ENCODE measurements at places on chromosomes 13 and 19. TPM values are rescaled to one million over a fixed set of nuclear protein-coding genes. Genes with fewer than 3 reads are reported as not detected.
A peak's percentile ranks its signal among the peaks of the same experiment; 100 is the strongest.

DNA sequence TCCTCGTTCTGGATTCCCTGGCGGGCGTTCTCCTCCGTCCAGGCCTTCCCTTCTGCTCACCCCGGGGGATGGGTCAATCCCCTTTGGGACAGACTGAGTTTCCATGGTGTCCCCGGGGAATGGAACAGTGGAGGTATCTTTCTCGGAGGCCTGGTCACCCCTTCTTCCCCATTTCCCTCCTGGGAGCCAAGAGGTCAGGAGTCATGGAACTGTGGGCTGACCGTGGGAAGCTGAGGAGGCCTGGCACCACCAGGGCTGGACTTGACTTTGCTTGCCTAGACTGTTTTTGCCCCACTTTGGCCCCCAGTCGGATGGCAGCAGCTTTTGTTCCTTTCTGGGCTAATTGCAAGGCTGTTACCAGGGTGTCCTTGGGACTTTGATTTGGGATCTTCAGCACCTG is 2.0 kb downstream of the NACC1 start:
- no peaks in the 10 kb centered on the region for H3K27me3 ChIP-seq
- peaks cover 21% of the 10 kb centered on the region for H3K36me3 ChIP-seq

DNA sequence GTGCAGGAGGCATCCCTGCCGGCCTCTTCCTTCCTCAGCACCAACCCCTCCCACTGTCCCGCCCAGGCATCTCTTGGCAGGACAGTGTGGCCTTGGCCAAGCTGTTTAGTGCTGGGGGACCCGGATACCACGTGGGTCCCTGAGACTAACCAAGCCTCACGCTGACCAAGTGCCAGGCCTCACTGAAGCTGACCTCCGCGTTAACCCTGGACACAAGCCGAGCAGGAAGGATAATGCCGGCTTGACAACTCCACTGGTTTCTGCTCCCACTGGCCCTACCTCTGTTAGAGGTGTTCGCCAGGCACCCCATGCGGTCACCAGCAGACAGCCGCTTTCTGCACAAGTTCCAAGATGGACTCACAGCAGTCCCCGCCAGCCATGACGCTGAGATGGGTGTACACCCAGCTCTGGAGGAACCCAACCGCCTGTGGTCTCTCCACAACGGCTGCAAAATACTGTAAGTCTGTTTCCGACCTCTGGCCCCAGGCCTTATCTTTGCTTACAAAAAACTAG is 12.4 kb downstream of the GRTP1 start:
- H3K36me3 ChIP-seq = peaks cover 6% of the 10 kb centered on the region
- H3K4me1 ChIP-seq = no peaks in the 10 kb centered on the region
- DNase-seq = no peak
- H3K27me3 ChIP-seq = no peaks in the 10 kb centered on the region
- H3K4me3 ChIP-seq = no peak overlapping the region

DNA sequence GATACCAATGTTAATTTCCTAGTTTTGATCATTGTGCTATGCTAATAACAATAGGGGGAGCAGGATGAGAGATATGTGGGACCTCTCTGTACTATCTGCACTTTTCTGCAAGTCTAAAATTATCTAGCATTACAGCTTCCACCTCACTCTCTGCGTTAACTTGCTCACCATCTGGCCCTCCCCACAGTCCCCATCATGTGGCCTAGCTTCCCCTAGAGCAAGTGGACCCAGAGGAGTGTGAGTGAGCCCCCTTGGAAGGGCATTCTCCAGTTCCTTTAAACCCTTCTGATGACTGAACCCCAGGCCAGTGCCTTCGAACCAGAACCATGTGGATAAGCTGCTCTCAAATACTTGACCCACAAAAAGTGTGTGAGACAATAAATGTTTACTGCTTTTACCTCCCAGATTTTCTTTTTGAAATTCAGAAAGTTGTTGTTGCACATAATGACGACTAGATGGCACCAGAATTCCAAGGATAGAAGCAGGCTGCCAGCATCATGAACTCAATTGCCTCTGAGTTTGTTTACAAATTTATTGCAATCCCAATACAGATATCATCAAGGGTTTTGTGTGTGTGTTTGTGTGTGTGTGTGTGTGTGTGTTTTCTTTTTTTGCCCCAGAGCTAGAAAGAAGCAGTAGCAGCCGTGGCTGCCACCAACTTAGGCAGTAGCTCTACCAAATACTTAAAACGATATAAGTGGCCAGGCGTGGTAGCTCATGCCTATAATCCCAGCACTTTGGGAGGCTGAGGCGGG is 49.0 kb upstream of the ZNF780A start:
- no peaks in the 10 kb centered on the region for H3K4me1 ChIP-seq
- peaks cover 31% of the 10 kb centered on the region for H3K27me3 ChIP-seq
- H3K4me3 ChIP-seq = no peak overlapping the region
- no peaks in the 10 kb centered on the region for H3K36me3 ChIP-seq

DNA sequence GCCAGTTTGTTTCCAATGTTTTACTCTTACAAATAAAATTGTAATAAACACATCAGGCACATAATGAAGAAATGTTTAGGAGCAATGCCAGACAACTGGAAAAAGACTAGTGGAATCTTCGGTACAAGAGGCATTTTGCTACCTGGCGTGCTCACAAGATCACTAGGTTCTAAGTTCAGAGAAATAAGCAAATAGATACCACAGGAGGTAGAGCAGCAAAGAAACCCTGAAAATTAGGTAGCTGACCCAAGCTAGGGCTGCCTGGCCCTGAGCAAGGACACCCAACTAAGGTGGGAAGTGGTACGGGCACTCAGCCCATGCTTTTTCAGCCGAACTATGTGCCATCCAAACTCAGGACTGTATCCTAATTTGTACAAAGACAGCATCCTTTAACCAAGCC is 32.2 kb upstream of the TPP2 start:
- no peak overlapping the region for H3K27ac ChIP-seq
- no peaks in the 10 kb centered on the region for H3K4me1 ChIP-seq
- peaks cover 71% of the 10 kb centered on the region for H3K27me3 ChIP-seq
- H3K4me3 ChIP-seq = no peak overlapping the region
- no peaks in the 10 kb centered on the region for H3K36me3 ChIP-seq
- no peak for DNase-seq

- no peak within 1 kb of the TSS for H3K27ac ChIP-seq
- H3K36me3 ChIP-seq = no peaks in the 10 kb centered on the region
- no peak within 1 kb of the TSS for H3K4me3 ChIP-seq
- no peaks in the 10 kb centered on the region for H3K27me3 ChIP-seq
These were observed at the start of gene BST2 for GRCh38 chr19:17405250-17406045. BST2 (minus strand) TSS chr19:17405630; CDS start chr19:17405575, 55 bp downstream.

DNA sequence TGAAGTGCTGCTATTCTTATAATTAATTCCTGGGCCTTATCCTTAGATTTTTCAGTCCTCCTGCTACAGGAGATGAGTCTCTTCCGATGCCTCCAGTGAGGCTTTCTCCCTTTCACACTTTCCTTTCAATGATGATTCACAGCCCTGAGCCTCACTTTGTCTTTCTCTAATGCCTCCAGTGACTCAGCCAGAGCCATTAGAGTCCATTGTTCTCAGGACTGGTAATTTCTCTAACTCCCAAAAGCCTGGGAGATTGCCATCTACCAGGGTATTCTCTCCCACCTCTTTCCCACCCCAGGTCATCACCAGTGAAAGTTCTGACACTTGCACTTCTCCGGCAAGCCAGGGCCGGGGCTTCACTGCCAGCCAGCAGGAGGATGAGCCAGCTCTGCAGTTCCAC is 49.6 kb upstream of the ARGLU1 start:
- H3K36me3 ChIP-seq = no peaks in the 10 kb centered on the region
- DNase-seq = peak; percentile 53
- no peak overlapping the region for H3K27ac ChIP-seq

- no peaks in the 10 kb centered on the region for H3K27me3 ChIP-seq
- H3K4me3 ChIP-seq = no peak overlapping the region
- no peaks in the 10 kb centered on the region for H3K4me1 ChIP-seq
- H3K27ac ChIP-seq = no peak overlapping the region
- DNase-seq = no peak
These were observed 1965.6 kb upstream of the PCDH20 start for GRCh38 chr13:63381078-63381859.

- H3K27ac ChIP-seq = no peak overlapping the region
- no peak for DNase-seq
- no peaks in the 10 kb centered on the region for H3K36me3 ChIP-seq
- peaks cover 70% of the 10 kb centered on the region for H3K4me1 ChIP-seq
- no peak overlapping the region for H3K4me3 ChIP-seq
These were observed 73.5 kb upstream of the IRS2 start for GRCh38 chr13:109859898-109860297.

GRCh38 chr13:112905086-112905485 is 63.9 kb upstream of the MCF2L start:
- H3K27ac ChIP-seq = no peak overlapping the region
- H3K36me3 ChIP-seq = no peaks in the 10 kb centered on the region
- H3K4me1 ChIP-seq = no peaks in the 10 kb centered on the region
- peaks cover 98% of the 10 kb centered on the region for H3K27me3 ChIP-seq
- no peak for DNase-seq

DNA sequence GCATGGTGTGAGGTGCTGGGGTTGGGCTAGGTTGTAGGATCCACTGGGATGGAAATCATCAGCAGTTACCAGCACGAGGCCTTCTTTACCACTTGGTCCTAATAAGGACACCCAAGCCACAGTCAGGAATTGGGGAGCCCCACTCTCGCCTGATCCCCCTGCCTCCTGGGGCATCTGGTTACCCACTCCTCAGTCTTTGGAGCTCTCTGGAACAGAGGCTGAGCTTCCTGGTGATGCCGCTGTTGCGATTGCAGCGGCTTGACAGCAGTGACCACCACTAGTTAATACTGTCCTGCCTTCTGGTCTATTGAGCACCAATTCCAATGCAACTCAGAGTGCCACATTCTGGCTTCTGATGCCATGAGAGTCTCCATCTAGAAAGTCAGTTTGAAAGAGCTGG is 13.5 kb downstream of the TMEM272 start:
- H3K27ac ChIP-seq = no peak overlapping the region
- H3K36me3 ChIP-seq = no peaks in the 10 kb centered on the region
- H3K27me3 ChIP-seq = peaks cover 82% of the 10 kb centered on the region
- DNase-seq = no peak

GRCh38 chr19:10998045-10998533 is 37.3 kb downstream of the SMARCA4 start:
- peaks cover 30% of the 10 kb centered on the region for H3K36me3 ChIP-seq
- H3K27me3 ChIP-seq = no peaks in the 10 kb centered on the region
- DNase-seq = no peak
- H3K4me1 ChIP-seq = no peaks in the 10 kb centered on the region
- H3K4me3 ChIP-seq = no peak overlapping the region

DNA sequence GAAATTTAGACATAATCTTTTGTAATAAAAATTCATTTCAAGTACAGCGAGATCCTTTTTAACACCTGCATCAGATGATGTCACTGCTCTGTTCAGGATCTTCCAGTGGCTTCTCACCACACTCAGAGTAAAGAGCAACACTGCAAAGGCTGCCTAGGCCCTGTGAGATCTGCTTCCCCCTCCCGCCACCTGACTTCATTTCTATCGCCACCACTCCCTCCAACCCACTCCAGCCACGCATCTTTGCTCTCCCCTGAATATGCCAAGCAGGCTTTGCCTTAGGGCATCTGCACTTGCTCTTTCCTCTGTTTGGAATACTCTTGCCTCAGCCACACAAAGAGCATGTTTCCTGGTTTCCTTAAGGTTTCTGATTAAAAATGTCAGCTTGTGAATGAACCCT is 58.3 kb downstream of the MBNL2 start:
- H3K36me3 ChIP-seq = peaks cover 53% of the 10 kb centered on the region
- DNase-seq = peak; percentile 33
- no peak overlapping the region for H3K4me3 ChIP-seq

- H3K4me3 ChIP-seq = no peak overlapping the region
- H3K4me1 ChIP-seq = no peaks in the 10 kb centered on the region
- no peak overlapping the region for H3K27ac ChIP-seq
- peaks cover 16% of the 10 kb centered on the region for H3K27me3 ChIP-seq
- no peak for DNase-seq
These were observed 6.7 kb upstream of the SHC2 start for GRCh38 chr19:467554-467953.

GRCh38 chr19:5889288-5889971 is 14.2 kb downstream of the NDUFA11 start:
- no peak overlapping the region for H3K4me3 ChIP-seq
- no peaks in the 10 kb centered on the region for H3K36me3 ChIP-seq
- H3K27ac ChIP-seq = no peak overlapping the region

DNA sequence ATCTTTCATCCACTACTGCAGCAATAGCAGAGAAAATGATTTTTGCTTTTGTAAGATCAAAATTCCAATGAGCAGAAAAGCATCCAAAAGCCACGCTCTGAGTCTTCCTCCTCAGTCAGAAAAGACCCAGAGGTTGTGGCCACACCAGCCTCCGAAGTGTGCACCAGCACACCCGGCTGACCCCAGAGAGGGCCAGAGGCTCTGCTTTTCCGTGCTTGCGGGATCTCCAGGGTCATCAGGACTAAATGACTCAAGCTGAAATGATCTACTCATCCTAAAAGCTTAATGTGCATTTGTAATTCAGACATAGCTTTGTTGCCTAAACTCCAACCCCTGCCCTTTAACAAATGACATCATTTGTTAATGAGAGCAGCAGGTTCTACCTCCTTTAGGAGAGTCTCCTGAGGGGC is 16.5 kb downstream of the RXFP2 start:
- no peak overlapping the region for H3K4me3 ChIP-seq
- no peaks in the 10 kb centered on the region for H3K36me3 ChIP-seq
- H3K4me1 ChIP-seq = no peaks in the 10 kb centered on the region

DNA sequence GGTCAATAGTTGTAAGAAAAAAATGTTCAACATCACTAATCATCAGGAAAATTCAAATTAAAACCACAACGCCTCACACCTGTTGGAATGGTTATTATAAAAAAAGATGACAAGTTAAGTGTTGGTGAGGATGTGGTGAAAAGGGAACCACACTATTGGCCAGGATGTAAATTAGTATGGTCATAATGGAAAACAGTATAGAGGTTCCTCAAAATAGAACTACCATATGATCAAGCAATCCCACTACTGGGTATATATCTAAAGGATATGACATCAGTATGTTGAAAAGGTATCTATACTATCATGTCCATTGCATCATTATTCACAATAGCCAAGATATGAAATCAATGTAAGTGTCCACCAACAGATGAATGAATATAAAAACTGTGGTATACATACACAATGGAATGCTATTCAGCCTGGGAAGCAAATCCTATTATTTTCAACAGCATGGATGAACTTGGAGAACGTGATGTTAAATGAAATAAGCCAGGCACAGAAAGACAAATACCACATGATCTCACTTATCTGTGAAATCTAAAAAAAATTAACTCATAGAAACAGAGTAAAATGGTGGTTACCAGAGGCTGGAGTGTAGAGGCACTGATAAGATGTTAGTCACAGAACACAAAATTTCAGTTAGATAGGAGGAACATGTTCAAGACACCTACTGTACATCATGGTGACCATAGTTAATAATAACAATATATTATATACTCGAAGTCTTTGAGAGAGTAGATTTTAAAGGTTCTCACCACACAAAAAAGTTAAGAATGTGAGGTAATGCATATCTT is 56.6 kb downstream of the TBC1D4 start:
- no peak overlapping the region for H3K4me3 ChIP-seq
- no peaks in the 10 kb centered on the region for H3K27me3 ChIP-seq
- no peak for DNase-seq
- no peak overlapping the region for H3K27ac ChIP-seq
- no peaks in the 10 kb centered on the region for H3K36me3 ChIP-seq
- H3K4me1 ChIP-seq = no peaks in the 10 kb centered on the region

Gene BICRA
- total RNA-seq = 9.6 TPM

Gene PLPP2
- 146 TPM for total RNA-seq

Gene FPR1
- not detected for total RNA-seq

Gene RSPH6A
- 0.39 TPM for total RNA-seq
